NCI-H2171 treated with DMSO at 0.1 percent for 48 hours (cell line): ENCODE measurements at places on chromosomes 7 and 10.
A peak's percentile ranks its signal among the peaks of the same experiment; 100 is the strongest.

DNA sequence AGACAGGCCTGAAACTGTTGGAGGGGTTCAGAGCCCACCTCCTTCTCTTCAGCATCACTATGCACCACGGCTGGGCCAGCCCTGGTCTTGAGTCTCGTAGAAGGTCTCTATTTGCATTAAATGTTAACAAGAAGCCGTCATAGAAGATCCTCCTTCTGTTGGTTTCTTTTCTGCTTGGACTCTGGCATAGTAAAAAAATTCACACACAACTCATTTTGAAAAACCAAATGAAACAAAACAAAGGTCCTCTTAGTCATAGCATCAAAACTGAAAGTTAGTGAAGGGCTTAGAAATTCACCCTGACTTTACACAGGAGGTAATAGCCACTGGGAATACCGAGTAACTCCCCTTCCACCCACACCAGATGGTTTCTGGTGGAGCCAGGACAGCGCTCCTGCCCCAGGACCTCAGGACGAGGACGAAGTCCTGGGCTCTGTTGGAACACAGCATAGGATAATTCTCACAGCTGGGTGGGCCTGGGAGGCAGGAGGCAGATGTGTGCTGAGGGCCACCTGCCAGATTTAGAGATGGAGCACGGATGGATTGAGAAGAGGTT, 248.4 kb upstream of the KLF6 start:
- no peak for DNase-seq

DNA sequence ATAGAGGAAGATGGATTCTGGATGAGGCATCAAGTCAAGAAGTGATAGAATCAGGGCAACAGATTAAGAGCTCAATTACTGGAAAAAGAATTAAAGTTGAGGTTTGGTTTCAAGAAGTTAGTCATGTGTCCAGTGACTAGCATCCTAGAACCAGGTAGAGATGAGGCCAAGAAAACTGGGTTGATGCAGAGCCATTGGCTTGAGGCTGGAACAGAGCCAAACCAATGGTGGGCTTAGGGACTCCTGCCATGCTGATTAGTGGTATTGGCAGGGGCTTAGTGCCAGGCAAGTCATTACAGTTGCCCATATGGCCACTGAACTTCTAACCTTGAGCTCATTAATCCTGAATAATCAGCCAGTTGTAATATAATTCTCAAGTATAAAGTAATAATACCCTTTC, 18.5 kb downstream of the ZNF277 start:
- peak; percentile 18 for DNase-seq

DNA sequence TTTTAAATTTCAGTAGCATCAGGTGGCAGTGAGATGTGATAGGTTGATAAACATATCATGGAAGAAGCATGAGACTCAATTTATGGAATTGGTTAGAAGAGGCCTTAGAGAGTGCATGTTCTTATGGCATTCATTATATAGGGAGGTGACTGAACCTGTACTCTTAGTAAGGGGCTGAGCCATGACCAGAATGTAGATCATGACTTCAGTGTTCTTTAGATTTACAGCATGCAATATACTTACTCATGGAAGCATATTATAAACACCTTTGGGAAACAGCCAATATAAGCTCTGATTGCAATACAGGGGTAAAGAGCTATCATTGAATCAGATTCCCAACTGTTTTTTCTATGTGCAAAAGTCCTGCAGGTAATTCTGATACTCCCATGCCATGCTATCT, 50.2 kb downstream of the NT5C3A start:
- DNase-seq = no peak

GRCh38 chr7:148288592-148289151, 301.9 kb upstream of the C7orf33 start:
- DNase-seq = no peak

GRCh38 chr10:72093450-72093849, 5.1 kb upstream of the SPOCK2 start:
- no peak for DNase-seq

DNA sequence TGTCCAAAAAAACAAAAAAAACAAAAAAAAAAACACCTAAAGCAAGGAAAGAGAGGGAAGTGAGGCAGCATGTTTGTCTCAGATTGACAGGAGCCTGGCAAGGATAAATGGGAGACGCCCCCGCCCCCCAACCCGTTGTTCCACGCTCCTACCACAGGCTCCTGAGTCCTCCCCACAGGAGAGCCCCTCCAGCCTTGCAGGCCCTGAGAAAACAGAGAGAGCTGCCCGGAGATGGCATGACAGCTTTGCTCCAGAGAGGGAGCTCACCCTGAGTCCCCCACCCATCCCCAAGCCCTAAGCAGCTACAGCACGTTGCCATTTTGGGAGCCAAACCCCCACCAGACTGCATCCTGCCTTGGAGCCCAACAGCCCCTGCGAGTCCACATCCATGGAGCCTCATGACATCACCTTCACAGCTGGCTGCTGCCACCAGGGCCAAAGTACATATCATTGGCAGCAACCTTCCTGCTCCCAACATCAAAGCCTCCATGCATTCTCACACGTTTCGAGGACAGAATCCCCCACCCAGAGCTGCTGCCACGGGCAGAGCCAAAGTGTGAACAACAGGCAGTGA, 1283.3 kb downstream of the TYW1 start:
- DNase-seq = no peak

DNA sequence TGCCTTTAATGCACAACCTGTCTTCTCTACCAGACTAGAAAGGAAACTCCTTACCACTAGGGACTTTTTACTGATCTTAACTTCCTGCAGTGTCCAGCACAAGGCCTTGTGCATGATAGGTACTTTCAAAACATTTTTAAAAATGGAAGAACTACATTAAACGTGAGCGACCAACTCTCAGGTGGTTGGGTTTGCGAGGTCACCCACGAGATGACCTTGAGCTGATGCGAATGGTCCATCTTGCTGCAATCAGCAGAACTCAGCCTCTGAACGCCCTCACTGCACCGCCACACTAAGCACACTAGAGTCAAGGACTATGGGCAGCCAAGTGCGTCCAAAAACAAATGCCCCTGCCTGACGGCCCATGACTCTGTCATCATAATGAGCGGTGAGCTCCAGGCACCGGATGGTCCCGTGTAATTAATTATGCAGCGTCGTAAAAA, 34.9 kb upstream of the PTF1A start:
- DNase-seq = no peak

DNA sequence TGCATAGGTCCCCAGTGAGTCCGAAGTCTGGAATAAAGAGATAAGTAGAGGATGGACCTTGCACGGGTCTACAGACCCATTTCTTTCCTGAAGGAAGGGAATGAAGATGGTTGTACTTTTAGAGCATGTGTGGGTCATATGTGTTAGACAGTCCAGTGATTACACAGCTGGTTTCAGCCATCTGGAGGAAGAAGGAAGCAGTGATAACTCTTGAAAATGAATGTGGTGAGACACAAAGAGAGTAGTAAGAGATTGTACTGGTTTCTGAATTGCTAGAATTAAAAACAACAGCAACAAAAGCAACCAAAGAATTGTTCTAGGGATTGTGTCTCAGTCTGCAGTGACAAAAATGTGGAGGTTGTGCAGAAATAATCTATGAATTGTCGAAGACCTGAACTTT, 258.9 kb downstream of the SUGCT start:
- DNase-seq = no peak

- DNase-seq = no peak
These were observed 8.9 kb downstream of the CALY start for GRCh38 chr10:133327651-133328357.

DNA sequence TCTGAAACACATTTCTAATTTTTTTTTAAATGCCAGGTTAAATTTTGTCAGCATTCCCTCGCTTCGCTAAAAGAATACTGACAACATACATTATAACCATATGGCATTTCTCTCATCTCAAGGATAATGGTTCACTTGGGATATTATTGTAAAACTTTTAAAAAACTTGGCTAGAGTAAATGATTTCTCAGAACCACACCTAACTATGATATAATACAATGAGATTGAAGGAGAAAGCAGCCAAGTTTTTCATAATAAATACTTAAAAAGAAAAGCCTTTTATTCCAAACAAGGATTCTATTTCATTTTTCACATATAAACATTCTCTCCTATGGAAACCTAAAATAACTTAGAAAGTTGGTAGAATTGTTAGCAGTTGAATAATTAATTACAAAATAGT, 413.9 kb downstream of the HGF start:
- no peak for DNase-seq
